ENCODE measurements at places on chromosomes 4 and X. TPM values are rescaled to one million over a fixed set of nuclear protein-coding genes. Genes with fewer than 3 reads are reported as not detected.

FHIP1A gene
- 0.86 TPM for total RNA-seq

TRPC3 gene
- 0.13 TPM for total RNA-seq

TLR6 gene
- total RNA-seq, result 1.6 TPM

SASH3 gene
- total RNA-seq, result 117 TPM

CDS1 gene
- 0.07 TPM for total RNA-seq

MAGEB10 gene
- not detected for total RNA-seq

CCDC120 gene
- 3.7 TPM for total RNA-seq

PARM1 gene
- not detected for total RNA-seq

DRD5 gene
- not detected for total RNA-seq

ZFP92 gene
- total RNA-seq, result 1.3 TPM

UCP1 gene
- not detected for total RNA-seq

ZCCHC4 gene
- 12.0 TPM for total RNA-seq

AWAT1 gene
- not detected for total RNA-seq

IL13RA1 gene
- not detected for total RNA-seq

CRMP1 gene
- not detected for total RNA-seq

FAM47E gene
- total RNA-seq, result not detected

FAM47A gene
- not detected for total RNA-seq
